ENCODE measurements at places on chromosomes 3 and 15. TPM values are rescaled to one million over a fixed set of nuclear protein-coding genes. Genes with fewer than 3 reads are reported as not detected.

Gene CPEB1
- 1.2 TPM for total RNA-seq

Gene CCDC54
- total RNA-seq = not detected

Gene NOX5
- total RNA-seq = not detected

Gene IL16
- 138 TPM for total RNA-seq

Gene GABRR3
- not detected for total RNA-seq

Gene CP
- not detected for total RNA-seq

DNA sequence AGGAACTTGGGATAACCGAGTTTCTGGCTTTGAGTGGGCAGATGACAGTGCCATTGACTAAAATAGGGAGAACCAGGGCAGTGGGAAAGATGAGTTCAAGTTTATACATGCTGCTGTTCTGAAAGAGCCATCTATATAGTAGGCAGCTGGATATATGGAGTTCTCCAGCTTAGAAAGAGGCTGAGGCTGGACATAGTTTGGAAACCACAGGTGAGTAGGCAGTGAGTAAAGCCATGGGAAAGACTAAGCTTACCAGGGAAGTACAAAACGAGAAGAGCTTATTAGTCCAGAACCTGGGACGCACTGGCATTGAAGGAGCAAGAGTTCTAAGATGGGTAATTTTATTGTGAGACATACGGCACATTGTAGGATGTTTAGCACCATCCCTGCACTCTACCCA is 54.2 kb downstream of the MSL2 start:
- DNase-seq = no peak

DNA sequence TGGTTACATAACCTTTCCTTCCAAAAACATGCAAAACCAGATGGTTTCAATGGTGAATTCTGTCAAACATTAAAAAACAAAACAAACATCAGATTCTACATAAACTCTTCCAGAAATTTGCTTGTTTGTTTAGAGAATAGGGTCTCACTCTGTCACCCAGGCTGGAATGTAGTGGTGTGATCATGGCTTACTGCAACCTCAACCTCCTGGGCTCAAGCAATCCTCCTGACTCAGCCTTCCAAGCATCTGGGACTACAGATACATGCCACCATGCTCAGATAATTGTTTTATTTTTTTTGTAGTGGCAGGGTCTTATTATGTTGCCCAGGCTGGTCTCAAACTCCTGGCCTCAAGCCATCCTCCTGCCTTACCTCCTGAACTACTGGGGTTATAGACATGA is 36.1 kb downstream of the FBXL2 start:
- DNase-seq = no peak

DNA sequence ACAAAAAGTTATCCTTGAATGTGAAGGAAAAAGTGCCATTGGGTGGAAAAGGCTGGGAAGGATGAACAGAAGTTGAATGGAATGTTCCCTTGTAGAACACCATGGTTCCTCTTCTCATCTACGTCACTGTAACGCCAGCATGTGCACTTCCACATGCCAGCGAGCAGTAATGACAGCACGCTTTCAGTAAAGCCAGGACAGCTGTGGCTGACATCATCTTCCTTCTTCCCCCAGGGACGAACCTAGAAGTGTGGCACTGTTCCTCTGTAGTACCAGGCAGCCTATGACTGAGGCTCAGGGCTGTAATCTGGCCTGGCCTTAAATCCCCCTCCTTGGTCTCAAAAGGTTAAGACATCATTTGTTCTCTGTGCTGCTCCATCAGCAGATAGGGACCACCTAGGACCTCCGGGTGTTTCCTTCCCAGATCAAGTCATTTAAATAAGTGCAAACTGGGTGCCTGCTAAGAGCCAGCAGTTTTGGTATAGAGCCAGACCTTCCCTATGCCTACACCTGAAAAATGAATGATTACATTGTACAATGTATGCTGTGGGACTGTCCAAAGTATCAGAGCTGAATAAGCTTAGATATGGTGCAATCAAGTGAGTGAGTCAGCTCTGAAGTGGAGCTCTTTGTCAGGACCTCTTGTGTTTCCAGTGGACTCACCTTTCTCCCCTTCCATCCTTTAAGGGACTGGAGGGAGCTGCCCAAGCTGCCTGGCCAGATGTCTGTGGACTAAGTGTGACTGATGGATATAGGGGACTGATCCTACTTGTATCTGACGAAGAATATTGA is 5.6 kb upstream of the SRPRB start:
- DNase-seq = no peak

DNA sequence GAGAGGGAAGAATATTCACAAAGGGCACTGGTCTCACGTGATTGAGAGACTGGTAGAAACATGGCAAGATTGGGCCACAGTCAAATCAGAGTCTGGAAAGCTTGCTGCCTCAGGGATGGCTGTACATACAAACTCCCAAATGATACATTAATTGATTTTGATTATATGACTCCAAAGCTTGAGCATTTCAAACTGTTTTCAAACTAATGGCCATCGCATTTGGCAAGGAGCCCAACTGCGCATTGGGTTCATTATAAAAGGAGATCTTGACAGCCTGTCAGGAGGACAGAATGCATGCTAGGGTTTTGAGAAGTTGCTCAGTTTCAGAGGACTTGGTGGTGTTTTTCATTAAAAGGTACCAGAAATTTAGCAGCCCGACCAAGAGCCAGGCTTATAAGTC is 117.7 kb downstream of the PTPRG start:
- no peak for DNase-seq

GRCh38 chr3:142940472-142940871 is 23.0 kb downstream of the PAQR9 start:
- no peak for DNase-seq

DNA sequence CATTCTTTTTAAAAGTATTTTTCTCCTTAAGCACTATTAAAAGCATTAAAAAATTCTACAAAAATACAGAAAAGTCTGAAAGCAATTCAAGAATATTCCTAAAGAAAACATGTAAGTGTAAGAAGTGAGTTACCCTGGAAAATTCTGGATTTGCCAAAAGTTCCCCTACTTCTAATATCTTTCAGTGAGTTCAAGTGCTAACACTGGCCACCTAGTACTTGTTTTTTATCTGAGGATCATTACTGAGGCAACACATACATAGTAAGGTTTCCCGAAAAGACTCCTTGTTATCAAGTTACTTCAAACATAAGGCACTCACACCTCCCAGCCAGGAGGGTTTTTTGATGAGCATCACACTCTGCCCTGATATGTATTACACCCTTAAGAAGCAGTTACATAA is 158.4 kb downstream of the TIGIT start:
- DNase-seq = no peak

GRCh38 chr15:75653347-75653913 is 5.7 kb downstream of the SNX33 start:
- no peak for DNase-seq

- no peak for DNase-seq
Measured at GRCh38 chr3:119329551-119329950, 35.4 kb downstream of the ARHGAP31 start.

GRCh38 chr15:74635228-74635627 is 19.6 kb downstream of the CLK3 start:
- peak; percentile 84 for DNase-seq

GRCh38 chr3:89434621-89435380 is 327.4 kb downstream of the EPHA3 start:
- DNase-seq = no peak

DNA sequence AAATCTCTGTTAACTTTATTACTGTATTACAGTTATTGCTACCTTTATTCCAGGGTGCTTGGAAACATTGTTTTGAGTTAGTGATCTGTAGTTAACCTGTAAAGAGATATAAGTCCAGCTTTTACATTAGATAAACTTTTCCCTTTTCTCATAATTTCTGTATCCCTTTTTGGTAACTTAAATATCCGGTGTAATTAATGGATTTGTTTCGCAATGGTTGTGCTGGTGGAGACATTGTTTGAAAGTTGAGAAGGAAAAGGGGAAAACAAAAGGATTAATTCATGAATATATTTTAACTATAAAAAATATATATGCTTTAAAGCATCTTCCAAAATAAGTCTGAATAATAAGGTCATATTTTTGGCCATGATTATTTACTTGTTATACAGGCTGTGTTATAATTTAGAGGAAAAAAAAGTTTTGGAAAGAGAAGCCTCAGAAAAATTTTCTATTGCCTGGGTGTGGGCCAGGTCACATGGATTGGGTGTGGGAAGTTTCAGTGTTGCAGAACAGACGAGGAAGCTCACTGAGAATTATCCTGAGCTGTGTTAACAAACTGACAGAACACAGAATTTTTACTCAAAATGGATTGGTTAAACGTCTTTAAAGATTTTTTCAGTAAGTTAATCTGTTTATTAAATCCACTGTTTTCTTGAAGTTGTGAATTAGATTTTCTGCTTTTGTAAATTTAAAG is 27.7 kb upstream of the IL20RB start:
- DNase-seq = no peak

GRCh38 chr3:30333903-30334302 is 272.5 kb upstream of the TGFBR2 start:
- DNase-seq = no peak

- no peak for DNase-seq
Measured at GRCh38 chr3:135138776-135139175, 343.7 kb downstream of the EPHB1 start.

- DNase-seq = no peak
Measured at GRCh38 chr3:70546679-70547078, 234.2 kb upstream of the MDFIC2 start.

GRCh38 chr3:183038757-183039156 is 58.4 kb upstream of the DCUN1D1 start:
- no peak for DNase-seq
